NCI-H748 treated with DMSO at 0.1 percent for 48 hours (cell line): ENCODE measurements at places on chromosomes 12 and 14.

GRCh38 chr14:95190857-95191256 is 33.5 kb upstream of the DICER1 start:
- no peak for DNase-seq

DNA sequence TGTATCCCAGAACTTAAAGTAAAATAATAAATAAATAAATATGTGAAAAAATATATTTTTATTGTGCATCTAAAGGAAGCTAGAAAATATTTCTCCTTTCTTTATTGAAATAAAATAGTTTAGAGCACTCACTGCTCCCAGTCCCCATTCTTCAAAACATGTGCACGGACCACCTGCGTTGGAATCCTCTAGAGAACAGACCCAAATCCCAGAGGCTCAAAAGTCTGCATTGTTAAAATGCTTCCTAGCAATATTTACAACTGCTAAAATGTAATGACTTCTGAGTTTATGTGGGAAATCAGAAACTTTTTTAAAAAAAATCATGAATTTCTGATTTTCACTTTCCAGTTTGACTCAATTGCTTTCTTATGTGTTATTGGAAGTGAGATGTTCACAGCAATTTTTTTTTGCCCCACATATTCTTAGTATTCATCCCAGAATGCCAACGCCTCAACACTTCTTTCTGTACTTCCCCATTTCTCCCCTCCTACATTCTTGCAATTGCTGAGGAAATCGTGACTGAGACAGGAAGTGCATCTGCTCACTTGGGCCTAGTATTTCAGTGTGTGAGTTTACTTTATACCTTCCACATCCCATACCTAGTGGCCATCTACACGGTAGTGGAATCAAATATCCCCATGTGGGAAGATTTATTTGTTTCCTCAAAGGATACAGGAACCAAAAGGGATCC is 116.0 kb upstream of the FLRT2 start:
- DNase-seq, result no peak

DNA sequence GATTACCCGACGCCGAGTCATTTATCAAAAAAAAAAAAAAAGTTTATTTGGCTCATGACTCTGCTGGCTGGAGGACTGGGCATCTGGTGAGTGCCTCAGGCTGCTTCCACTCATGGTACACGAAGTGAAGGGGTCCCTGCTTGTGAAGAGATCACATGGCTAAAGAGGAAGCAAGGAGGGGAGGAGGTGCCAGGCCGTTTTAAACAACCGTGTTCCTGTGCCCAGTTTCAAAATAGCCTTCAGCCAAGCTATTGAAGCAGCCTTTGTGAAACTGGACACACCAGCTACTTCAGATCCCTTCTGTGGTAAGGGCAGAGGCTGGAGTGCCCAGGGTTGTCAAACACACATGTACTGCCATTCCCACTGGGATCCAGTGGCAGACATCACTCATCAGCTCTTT is 7.6 kb downstream of the POP5 start:
- DNase-seq, result no peak

GRCh38 chr12:49776413-49776812 is 35.1 kb downstream of the TMBIM6 start:
- peak; percentile 8 for DNase-seq

DNA sequence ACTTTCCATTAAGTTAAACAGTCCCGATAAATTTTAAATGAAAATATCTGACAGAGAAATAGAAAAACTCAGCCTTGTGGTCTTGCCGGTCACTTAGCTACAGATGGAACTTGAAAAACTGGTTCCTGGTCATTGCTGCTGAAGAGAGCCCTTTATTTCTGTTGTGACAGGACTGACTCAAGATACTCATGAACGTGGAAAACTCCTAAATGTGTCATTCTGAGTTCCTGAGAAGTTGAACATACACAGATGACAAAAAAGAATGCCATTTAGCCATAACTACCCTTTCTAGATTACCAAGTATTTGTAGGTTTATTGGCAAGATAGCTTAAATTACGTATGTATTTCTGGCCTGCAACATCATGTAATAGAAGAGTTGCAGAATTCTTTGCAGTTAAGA is 134.2 kb downstream of the HMGA2 start:
- DNase-seq, result no peak

DNA sequence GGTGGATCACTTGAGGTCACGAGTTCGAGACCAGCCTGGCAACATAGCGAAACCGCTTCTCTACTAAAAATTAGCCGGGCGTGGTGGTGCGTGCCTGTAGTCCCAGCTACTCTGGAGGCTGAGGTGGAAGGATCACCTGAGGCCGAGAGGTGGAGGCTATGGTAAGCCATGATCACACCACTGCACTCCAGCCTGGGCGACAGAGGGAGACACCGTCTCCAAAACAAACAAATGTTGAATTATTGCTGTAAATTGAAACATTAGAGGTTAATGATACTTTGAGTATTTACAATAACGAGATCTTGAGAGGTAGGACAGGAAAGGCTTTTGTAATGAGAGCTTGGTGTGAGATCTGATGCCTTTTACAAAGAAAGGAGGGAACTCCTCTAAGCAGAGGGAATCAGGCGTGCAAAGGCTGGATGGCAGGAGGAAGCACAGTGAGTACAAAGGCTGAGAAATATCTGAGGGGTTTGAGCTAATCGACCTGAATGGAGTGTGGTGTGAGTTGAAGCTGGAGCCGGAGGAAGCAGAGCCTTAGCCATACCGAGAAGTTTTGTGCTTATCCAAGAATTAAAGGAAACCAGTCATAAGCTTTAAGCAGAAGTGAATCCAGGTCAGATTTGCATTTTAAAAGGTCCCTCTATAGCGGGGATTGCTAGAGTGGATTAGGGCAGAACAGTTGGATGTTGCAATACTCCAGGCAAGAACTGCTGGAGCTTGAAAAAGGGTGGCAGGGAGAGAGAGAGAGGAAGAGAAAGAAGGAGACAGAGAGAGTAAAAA is 1.1 kb downstream of the RHNO1 start:
- DNase-seq, result peak; percentile 38

DNA sequence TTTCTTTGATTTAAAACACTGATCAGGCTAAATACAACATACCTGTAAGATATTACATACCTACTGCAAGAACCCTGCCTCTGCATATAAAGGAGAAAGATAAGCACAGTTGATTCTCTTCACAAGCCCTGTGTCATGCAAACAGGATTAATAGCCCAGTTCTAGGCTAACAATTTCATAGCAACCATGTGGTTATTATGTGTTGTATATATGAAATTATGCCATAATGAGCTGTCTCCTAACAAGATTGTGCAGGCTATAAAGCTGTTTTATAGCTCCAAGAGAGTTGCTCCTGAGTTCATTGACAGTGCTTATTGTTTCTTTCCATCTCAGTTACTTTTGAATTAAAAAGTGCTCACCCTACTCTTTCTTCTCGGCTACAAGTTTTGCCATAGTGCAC is 609.3 kb downstream of the DIO2 start:
- DNase-seq, result no peak

DNA sequence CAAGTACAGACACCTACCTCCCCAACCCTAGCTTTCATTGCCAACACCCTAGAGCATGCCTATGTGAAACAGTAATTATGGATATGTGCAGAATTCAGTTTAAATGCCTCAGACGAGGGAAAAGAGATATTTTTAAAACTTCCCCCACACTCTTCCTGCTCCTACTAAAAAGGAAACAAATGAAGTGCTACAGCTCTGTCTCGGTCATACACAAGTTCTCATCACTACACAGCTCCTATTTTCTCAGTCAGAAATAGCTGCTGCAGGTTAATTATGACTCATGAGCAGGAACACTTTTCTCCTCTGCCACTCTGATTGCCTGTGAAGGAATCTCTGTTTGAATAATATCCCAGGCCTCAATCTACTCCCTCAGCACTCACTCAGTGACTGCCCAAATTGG is 703.6 kb upstream of the FLRT2 start:
- no peak for DNase-seq

DNA sequence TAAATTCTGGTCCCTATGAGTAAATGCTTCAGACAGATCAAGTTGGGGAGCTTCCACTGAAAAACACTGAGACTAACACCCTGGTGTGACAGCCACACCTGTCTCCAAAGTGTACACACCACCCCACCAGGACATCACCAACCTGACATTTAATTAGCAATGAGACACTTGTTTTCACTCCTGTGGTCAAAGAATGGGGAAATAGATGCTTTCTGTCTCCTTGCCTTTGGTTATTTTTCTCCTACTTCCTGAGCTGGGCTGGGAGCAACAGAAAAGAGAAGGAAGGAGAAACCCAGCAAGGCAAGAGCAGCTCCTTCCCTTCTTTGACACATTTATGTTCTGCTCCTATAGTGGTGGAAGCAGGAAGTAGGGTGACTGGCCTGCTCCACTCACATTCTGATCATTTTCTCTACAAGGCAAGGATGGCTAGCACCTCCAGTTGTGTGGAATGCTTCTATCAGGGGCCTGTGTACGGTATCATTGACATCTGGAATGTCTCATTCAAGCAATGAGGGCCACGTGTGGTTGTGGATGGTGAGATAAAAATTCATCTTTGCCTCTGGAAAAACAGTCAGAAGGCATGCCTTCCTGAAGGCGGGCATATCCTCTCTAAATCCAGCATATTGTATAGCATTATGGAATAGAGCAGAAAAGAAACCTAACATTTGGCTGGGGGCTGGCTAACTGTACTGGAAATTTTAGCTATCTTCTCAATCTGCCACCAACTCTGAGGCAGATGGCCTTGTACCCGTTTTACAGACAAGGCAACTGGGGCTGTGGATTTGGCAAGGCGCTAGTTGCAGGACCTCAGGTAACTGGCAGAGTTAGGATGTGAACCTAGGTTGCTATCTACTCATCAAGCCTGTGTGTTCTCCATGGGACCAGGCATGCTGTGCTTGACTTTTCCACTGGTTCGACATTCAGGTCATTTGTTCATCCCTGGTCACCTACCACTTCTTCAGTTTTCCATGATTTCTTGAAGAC is 24.8 kb upstream of the LGALS3 start:
- no peak for DNase-seq

DNA sequence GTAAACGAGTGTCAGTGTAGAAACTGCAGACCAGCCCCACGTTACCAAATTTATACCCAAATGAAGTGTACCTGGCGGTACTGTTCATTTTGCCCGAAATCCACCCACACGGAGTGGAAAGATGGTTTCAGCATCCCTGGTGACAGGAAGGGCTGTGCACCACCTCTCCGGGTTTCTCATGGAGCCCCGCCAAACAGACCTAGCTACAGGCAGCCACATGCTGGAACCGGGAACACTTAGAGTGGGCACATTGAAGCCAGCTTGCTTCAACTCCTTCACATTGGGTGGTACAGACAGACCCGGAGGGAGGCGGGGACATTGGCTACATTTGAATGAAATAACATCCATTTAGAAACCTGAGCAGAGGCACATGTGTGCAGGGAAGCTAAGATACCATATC is 84.4 kb downstream of the PPP2R5C start:
- no peak for DNase-seq

GRCh38 chr12:117042862-117043261 is 56.4 kb downstream of the TESC start:
- DNase-seq, result no peak

- no peak for DNase-seq
Measured at GRCh38 chr12:89243771-89244170, 108.5 kb downstream of the DUSP6 start.

- no peak for DNase-seq
Measured at GRCh38 chr14:86357119-86357518, 827.2 kb downstream of the FLRT2 start.

GRCh38 chr14:61511558-61511948 is 183.8 kb upstream of the HIF1A start:
- DNase-seq, result no peak

GRCh38 chr14:79166171-79166570 is 996.0 kb downstream of the NRXN3 start:
- no peak for DNase-seq

- DNase-seq, result no peak
Measured at GRCh38 chr14:35553808-35554207, 19.8 kb downstream of the INSM2 start.

DNA sequence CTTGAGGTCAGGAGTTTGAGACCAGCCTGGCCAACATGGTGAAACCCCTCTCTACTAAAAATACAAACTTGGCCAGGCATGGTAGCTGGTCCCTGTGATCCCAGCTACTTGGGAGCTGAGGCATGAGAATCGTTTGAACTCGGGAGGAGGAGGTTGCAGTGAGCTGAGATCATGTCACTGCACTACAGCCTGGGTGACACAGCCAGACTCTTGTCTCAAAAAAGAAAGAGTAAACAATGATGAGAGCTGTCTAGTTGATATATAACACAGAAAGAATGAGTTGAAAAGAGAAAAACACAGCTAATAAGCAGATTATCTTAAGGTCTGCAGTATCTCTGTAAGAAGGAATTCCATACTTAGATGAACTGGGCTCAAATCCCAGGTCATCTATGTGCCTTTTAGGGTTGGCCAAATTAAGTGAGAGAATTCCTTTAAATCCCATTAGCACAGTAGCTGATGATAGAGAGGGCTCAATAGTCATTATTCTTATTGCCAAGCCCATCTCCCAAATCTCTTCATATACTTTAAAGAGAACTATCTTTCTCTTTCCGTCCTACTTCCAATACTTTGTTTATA is 31.1 kb upstream of the STRAP start:
- no peak for DNase-seq

GRCh38 chr12:75725521-75726111 is 214.2 kb upstream of the KRR1 start:
- DNase-seq, result no peak

GRCh38 chr12:52601671-52602070 is 408 bp upstream of the KRT72 start:
- DNase-seq, result no peak

DNA sequence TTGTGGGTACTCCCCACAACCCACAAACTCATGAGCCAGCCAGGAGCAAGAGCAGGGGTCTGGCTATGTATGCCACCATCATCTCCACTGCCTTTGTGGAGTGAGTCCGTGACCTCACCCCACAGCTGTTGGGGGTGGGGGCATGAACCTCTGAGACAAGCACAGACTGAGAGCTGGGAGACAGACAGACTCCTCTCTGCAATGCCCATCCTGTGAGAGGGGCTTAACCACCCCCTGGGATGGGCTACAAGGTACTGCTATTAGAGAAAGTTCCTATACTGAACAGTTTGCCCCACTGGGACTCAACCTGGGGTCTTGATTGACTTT is 84.5 kb downstream of the PITPNM2 start:
- DNase-seq, result no peak

GRCh38 chr14:74946659-74947281 is 8.6 kb downstream of the PGF start:
- DNase-seq, result no peak

- DNase-seq, result no peak
Measured at GRCh38 chr12:111064154-111064553, 143.8 kb upstream of the MYL2 start.

DNA sequence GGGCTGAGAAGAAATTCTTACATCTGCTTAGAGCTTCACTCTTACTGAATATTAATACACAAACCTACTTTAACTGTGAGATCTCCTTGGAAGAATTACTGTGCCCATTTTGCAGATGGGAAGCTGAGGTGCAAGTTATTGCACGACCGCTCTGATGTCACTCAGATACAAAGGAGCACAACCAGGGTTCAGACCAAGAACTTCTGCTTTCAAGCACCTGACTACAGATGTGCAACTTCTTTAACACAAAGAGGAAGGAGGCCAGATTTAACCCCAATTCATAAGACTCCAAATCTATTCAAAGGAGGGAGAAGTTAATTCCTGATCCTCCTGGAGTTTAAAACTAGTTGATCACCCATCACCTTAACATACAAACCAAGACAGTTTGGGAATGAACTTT is 232.6 kb downstream of the VRK1 start:
- DNase-seq, result no peak

GRCh38 chr12:212415-212714 is 1.6 kb downstream of the SLC6A12 start:
- DNase-seq, result no peak
